ENCODE measurements at places on chromosomes 13 and 19.

DNA sequence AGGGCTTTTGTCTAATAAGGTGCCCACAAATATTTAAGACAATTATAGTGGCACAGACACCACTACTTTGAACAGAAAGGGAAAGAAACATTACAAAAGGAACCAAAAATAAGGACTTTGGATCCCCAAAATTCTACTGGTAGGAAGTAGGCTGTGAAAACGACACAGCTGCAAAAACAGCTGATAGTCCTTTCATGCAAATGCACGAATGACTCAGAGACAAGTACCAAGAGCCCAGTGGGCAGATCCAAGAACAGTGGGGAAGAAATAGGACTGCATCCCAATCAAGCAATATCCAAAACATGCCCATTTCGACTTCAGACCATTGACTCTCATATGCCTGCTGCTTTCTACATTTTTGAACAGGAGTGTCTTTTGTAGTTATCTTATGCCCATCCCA is 269.4 kb upstream of the NBEA start:
- DNase-seq = no peak

DNA sequence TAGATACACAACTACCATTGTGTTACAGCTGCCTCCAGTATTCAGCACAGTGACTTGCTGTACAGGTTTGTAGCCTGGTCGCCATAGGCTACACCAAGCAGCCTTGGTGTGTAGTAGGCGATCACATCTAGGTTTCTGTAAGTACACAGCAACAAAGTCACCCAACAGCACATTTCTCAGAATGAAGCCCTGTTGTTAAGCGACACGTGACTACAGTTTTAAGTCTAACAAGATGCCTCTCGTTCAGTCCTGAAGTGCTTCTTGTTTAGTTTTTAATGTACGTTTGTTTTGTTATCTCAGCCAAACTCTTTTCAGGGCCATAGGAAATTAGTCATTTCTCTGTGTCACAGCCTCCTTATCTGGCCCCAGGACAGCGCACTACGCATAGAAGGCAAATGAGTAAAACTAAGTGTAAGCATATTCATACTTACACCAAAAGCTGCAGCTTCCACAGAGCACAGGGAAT is 50.0 kb upstream of the GPR183 start:
- DNase-seq = no peak

DNA sequence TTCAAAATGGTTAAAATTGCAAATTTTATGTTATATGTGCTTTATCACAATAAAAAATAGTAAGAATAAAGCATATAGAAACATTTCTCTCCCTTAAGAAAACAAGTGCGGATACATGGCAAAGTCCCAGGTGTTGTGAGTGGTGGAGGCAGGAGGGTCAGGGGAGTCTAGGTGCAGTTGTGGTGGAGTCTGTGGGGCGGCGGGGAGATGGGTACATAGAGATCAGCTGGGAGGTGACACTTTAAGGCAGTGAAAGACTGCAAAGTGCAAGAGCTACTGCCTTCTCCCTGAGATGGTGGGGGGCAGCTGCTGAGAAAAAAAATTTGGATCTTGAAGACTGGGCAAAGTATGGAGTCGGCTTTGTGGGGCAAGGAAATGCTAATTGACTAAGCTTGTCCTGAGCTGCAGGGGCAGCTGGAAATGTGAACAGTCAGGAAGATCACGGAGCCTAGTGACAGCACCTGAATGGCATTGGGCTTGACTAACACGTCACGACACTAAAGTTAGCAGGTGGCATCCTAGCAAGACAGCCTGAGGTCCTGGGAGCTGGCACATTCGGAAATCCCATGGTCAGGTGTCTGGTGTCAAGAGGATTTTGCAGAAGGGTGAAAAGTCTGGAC is 72.9 kb upstream of the IRS2 start:
- no peak for DNase-seq

DNA sequence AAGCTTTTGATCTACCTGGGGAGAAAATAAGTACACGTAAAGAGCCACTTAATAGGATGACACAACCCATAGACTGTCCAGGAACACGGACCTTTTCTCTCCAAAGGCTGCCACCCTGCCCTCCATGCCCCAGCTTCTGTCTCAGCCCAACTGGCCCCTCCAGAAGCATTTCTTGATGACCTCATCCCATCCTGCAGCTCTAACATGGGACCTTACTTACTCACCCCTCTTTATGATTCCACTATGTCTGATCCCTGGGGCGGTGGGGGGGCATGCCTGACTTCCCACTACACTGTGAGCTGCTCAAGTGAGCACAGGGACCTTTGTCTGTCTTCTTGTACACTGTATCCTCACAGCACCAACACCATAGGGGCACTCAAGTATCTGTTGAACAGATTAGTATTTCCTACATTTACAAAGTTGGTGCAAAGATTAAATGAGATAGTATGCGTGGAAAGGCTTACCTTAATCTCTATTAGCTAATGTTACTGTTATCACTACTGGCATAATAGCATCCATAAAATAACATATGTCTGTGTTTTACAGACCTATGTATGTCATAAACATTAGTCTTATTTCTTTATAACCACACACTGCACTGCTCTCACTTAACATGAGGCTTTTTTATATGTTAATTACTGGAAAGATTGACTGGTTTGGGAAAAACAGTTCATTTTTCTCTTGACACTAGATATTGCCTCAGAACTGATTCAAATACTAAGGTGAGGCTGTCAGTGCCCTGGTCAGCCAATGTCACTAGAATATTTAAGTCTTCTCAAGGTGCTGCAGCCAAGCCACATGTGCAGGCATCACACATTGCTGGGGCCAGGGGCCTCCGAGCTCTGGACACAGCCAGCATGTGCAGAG is 100.9 kb downstream of the FOXO1 start:
- no peak for DNase-seq

DNA sequence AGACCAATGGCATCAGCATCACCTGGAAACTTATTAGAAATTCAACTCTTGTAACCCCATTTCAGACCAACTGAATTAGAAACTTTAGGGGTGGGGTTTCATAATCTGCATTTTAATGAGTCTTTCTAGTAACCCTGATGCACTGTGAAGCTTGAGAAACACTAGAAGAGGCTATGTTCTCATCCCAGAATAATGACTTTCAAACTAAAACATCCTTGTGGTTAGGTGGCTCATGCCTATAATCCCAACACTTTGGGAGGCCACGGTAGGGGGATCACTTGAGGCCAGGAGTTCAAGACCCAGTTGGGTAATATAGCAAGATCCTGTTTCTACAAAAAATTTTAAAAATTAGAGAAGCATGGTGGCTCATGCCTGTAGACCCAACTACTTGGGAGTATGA is 402.4 kb downstream of the DLEU7 start:
- no peak for DNase-seq

Measured in T1000 (cell line).